Stimulated activated CD8-positive, alpha-beta memory T cell treated with anti-CD3 and anti-CD28 coated beads, Interleukin-4, amount 100 ng/mL, for 48 hours (primary cell): ENCODE measurements at places on chromosomes 11 and 22.

- no peak for DNase-seq
These were observed 651 bp upstream of the CARD16 start for GRCh38 chr11:105045676-105046296.

DNA sequence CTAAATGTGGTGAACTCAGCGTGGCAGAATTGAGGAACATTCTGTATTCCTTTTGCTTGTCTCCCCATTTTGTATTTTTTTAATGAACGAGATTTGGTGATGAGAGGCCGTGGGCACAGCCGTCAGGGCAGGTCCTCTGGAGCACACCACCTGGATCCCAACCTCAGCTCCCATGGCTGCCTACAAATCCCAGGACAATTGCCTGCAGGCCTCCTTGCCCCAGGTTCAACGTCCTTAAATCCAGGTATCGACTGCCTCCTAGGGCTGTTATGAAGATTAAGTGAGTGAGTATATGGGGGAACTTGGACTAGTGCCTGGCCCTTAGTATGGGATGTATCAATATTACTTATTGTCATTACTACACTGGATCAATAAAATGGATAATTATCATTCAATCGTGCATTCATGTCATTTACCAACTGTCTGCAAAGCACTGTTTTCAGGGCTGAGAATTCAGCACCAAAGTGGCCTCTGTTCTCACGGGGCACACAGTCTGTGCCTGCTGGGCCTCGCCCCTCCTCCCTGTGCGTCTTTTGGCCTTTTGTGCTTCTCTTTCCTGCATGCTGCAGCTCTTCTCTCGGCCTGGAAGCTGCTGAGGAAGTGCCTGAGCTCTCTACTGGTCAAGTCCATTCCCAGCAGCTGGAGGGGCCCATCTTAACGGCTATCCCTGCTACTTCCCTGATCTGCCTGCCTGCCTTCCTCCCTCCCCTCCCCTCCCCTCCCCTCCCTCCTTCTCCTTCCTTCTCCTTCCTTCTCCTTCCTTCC lies 1343.7 kb downstream of the BRD1 start:
- no peak for DNase-seq

DNA sequence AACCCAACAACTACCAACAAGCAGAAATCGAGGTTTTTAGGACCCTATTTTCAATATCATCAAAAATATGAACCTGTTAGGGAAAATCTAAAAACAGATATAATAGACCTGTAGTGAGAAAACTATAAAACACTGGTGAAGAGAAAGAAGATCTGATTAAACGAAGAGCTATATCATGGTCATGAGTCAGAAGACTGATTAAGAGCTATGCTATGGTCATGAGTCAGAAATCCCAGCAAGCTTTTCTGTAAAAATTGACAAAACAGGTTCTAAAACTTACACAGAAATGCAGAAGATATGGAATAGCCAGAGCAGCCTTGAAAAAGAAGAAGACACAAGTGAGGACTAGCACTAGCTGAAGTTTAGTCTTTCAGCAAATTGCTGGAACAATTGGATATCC lies 345.0 kb downstream of the TBC1D22A start:
- DNase-seq, result no peak

DNA sequence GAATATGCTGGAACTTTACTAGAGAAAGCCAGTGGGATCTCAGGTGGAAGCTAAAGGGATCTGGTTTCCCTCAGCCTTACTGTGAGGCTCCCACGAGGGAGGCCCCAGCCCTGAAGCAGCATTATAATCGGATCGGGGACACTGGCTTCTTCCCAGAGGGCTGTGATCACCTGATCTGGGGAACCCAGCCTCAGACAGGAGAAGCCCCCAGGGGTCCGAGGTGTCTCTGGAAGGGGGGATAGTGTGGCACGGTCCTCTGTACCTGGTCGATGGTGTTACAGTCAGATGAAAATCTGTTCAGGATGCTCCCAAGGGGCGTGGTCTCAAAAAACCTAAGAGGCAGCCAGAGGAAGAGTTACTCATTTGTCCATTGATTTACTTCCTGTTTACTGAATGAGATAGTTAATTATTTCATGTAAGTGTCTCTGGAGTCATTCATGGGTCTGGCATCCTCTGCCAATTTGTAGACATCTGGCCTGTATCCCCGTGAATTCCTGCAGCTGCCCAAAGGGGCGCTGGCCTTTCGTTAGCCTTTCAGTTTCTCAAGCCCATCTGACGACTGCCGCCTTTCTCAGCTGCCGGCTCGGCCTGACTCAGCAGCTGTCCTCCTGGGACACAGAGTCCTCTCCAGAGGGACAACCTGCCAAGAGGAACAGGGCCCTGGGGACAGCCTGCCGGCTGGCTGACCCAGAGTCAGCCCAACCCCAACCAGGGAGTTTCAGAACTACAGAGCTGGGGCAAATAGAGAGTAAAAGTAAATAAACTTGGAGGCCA lies 17.0 kb upstream of the KCNJ11 start:
- no peak for DNase-seq

GRCh38 chr11:104705490-104706190 lies 192.6 kb downstream of the CASP12 start:
- peak; percentile 68 for DNase-seq

DNA sequence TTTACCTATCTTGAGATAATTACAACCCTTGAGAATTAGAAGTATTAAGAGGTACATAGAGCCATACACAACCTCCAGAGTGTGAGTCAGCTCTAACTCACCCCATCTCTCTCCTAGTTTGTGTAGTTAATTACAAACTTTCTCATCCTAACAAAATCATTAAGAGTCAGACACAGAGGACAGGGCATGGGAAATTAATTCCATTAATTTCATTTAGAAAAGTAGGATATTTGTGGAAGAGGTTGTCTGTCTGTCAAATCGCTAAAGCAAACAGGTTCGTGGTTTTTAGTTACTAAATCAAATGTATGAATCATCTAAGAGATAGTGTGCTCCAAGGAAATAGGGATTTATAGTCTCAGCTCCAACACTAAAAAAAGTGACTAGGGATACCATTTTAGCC lies 1261.4 kb upstream of the TENM4 start:
- DNase-seq, result no peak

- no peak for DNase-seq
These were observed 4.9 kb upstream of the CCDC34 start for GRCh38 chr11:27367881-27368280.

GRCh38 chr11:66414120-66414934 lies 6.5 kb upstream of the NPAS4 start:
- DNase-seq, result no peak

DNA sequence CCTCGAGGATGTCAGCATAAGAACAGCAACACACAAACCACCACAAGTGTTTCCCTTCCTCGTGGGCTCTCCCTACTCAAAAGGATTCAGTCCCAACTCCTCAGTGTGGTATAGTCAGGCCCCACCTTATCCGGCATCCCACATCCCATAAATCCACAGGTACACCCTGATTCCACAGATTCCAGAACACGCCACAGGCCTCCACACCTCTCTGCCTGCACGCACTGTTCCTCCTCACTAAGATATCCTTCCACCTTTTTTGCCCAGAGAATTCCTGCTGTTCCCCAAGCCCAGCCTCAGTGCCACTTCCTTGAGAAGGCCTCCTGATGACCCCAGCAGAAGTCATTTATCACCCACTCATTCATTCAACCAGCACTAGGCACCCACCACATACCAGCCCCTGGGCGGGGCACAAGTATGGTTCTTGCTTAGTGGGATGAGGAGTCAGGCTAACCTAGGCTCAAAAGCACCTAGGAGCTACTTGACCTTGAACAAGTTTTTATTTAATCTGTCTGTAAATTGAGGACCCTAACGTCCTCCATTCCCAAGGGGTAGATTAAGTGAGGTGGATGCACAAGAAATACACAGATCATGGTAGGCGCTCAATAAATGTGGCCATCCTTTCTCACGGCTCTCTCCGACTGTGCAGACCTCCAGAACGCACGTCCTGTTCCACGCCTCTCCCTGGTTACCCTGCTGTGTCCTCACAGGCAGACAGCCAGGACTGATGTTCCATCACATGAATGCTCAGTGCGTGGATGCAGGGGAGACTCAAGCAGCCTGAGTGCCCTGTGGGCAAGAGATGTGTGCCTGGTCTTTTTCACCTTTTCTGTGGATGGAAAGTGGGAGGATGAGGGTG lies 2.1 kb upstream of the KCNJ4 start:
- no peak for DNase-seq

DNA sequence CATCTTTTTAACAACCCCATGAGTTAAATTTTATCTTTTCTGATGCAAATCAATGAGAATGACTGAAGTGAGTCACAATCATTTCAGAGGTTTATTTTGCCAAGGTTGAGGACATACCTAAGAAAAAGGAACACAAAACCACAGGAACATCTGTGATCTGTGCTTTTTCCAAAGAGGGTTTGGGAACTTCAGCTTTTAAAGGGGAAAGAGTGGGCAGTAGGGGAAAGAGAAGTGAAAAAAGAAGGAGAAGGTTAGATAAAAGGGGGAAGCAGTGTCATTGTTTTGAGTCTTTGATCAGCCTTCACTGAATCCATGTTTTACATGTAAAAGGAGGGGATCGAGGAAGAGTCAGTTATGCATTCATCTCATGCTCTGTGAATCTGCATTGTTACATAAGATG lies 45.3 kb upstream of the SPON1 start:
- no peak for DNase-seq

GRCh38 chr11:112087212-112087611 lies 539 bp downstream of the SDHD start:
- no peak for DNase-seq

DNA sequence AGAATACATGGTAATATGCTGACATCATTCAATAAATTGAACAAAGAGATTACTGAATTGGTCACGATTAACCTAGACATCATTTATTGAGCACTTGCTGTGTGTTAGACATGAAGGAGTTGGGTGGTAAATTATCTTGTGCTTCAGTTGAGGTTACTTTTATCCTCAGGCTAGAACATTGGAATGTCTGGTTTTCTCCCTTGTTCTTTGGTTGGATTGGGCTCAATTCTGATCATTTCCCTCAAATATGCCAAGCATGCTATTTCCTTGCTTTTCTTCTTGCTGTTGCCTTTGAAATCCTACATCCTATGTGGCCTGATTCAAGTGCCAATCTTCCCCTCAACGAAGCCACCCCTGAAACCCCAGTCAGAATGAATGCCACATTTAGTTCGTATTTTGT lies 65.8 kb downstream of the DEUP1 start:
- no peak for DNase-seq

DNA sequence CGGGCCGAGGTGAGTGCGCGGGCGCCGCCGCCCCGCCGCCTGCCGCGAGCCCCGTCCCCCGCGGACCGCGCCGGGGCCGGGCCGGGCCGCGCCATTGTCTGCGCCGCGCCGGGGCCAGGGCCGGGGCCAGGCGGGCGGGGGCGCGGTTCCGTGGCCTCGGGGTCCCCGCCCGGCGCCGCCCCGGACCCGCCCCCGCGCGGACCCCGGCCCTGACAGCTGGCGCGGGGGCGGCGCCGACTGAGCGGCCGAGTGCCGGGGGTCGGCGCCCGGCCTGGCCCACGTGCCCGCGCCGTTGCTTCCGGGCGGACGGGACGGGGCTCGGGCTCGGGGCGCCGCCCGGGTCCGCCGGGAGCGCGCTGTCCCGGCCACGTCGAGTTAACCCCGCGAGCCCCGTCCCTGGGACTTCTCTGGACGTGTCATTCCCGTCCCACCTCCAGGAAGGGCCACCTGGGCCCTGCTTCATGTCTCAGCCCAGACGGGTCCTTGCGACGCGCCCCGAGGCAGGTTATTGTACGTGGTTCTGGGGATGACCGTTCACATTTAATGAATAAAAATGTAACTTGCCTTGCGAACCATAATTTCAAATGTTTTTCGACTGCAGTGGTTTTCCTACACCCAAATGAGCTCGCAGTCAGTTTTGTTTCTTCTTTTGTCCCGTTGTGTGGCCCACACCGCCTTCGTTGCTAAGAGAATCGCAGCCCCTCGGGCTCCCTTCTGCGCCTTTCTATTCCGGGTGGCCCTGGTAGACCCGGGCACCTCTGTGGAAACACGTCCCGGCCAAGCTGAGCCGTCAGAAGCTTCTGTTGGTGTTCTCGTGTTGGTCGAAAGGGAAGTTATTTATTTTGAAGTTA lies 562 bp downstream of the ZBED4 start:
- DNase-seq, result no peak

- DNase-seq, result no peak
These were observed 50.3 kb upstream of the CD44 start for GRCh38 chr11:35088676-35089075.

DNA sequence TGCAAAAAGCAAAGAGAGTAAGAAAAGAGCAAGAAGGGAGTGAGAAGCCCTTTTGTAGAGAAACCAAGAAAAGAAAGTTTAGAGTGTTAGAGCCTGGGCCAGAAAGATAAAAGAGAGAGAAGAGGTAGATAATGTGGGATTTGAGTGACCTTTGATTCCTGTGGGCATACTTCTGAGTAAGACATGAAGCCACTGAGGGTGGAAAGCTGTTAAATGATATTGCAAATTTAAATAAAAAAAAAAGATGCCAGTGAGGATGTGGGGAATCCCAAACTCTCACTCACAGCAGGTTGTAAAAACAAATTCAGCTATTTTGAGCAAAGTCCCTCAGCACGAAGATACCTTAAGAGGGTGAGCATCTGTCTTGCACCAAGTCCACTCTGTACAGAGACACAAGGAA lies 59.4 kb upstream of the TOP3B start:
- DNase-seq, result no peak

DNA sequence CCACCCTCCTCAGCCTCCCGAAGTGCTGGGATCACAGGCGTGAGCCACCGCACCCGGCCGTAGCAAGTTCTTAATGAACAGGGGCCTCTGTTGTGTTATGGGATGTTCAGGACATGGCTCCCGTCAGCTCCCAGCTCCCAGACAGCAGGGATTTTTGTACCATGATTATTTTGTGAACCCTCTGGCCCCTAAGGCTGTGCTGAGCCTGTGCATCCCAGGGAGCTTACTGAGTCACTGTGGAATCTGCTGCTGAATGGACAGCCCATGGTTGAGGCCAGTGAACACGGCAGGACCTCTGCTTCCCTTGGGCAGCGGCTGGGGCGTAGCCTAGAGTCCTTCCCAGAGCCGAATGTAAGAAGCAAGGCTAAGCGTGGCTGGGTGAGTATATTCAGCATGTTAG lies 245.2 kb downstream of the NTM start:
- DNase-seq, result no peak

DNA sequence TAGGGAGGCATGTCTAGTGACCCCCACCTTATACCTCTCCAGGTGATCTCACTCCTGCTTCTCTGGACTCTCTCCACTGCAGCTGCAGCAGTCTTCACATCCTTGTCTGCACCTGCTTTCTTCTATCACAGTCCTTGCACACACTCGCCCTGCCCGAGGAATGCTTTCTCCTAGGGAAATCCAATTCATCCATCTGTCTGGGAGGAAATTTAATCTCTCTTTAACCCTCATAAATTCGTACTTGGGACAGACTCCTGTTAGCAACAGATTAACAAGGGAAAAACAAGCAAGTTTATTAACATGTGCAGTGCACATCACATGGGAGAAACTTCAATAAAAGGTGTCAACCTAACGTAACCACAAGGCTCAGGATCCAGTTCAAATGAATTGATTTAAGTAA lies 11.3 kb upstream of the RCN1 start:
- DNase-seq, result no peak

DNA sequence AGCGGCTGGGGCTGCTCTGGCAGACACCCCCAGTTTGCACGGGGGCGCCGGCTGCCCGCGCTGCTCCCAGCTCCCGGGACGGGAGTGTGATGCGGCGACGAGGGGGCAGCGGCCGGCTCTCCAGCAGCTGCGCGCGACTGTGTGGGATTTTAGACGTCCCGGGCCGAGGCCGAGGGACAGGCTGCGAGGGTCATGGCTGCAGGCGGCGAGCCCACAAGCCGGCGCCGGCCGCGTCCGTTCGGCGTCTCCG lies 159 bp downstream of the FZD4 start:
- no peak for DNase-seq
